GM13976 (cell line): ENCODE measurements at places on chromosomes 5 and 9.

GRCh38 chr5:89273289-89273688 is 390.3 kb upstream of the MEF2C start:
- no peak for DNase-seq

- no peak for DNase-seq
Observed at GRCh38 chr5:154466147-154466546, 11.9 kb downstream of the HAND1 start.

DNA sequence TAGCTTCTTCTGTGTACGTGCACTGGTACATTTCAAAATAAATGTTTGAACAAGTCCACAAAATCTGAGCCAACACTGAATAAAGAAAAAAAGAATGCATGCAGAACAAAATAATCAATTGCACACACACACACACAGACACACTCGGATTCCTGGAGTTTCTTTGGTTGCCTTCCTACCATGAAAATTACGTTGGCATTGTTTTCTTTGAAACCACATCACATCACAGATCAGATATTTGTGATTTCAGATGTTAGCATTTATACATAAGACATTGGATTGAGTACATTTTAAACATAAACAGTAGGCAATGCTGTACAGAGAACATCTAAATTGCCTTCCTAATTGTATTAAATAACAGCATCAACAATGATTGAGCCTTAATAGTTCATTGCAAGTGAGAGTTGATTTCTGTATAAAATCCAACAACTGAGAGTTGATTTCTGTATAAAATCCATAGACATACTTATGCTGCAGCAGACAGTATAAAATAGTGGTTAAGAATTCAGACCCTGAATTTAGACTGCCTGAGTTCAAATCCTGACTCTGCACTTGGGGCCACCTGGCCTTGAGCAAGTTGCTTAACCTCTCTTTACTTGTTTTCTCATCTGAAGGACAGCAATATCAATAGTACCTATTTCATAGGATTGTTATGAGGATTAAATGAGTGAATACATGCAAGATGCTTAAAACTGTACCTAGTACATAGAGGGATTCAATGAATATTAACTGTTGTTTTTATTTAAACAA is 101.7 kb upstream of the IFNE start:
- no peak for DNase-seq

- no peak for DNase-seq
Observed at GRCh38 chr5:3122985-3123762, 371.7 kb upstream of the IRX2 start.

DNA sequence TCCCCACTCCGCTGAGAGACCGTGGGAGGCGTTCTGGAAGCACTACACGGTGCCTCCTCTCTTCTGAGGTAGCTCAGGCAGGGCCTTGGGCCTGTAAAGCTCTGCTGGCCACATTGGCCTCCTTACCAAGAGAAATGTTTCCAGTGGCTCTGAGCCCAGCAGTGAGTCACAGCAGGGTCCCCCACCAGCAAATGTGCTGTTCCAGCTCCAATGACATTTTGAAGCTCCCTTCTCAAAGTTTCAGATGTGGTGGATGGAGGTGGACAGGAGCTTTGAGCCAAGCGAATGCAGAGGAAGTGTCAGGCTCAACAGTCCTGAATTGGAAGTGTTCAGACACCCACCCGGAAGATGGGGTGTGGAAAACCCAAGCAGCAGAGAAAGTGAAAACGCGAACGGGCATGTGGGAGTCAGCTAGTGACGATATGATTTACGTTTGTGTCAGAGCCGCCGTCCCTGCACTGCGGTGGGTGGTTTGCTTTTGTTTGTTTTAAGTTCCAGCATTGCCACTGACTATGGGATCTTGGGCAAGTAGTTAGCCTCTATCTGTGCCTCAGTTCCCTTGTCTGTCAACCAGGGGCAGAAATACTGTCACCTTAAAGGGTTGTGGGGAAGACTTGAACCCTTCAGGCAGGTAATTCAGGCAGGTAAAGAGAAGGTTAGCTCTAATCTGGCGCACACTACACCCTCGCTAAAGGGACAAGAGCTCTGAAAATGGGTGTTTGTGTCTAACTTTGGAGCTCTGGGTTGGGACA is 38.2 kb downstream of the C5orf15 start:
- DNase-seq: peak; percentile 70

- DNase-seq: no peak
Observed at GRCh38 chr5:67770431-67771025, 445.0 kb upstream of the PIK3R1 start.

DNA sequence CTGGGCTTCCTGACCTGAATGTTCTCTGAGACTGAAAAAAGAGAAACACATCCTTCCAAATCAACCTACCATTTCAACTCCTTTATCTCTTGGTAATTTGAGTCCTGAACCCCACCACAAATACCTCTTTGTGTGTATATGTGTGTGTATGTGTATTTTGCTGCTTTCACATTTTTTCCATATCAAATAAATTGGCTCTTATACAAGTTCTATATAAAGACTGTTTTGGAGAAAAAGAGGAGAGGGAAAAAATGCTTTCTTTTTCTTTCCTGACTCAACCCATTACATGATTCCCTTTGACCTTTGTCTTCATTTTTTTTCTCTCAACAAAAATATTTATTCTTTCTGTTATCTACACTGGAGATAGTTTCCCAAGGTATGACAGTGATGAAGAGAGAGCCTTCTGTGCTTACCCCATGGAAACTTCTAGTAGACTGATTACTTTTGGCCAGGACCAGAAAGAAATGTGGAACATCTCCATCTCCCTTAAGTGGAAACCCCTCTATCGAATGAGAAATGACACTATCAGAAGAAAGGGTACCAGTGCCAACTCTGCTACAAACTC is 85.3 kb downstream of the PAPPA start:
- no peak for DNase-seq
